ENCODE measurements at places on chromosomes 3 and 15.

DNA sequence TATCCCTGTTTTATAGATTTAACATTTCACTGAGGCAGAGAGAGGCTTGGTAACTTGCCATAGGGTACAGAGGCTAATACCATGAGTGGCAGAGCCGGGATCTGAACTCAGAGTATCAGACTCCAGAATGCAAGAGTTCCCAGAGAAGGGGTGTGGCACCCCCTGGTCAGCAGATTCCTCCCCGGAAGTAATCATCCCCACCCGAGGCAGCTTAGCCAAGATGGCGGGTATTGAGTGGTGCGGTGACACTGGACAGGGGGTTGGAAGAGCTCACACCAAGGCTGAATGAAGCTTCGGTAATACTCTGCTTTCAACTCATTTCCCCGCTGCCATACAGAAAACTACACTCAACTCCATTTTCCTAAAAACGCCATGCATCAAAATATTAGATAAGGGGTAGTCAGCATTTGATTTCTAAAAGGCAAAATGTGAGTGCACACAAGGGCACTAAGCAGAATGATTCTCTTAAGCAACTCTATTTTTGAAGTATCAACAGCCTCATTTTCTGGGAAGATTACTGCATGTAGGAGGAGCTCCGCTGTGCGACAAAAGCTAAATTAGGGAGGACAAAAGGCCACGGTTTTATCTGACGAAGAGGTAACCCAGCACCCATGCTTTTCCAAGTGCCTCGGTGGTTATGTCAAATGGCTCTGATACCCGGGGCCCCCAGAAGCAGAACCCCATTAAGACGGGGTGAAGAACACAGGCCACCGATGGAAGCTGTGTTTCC is 166.7 kb downstream of the NUP210 start:
- H3K4me3 ChIP-seq, result no peak overlapping the region
- no peaks in the 10 kb centered on the region for H3K36me3 ChIP-seq
- no peaks in the 10 kb centered on the region for H3K27me3 ChIP-seq
- H3K27ac ChIP-seq, result no peak overlapping the region

DNA sequence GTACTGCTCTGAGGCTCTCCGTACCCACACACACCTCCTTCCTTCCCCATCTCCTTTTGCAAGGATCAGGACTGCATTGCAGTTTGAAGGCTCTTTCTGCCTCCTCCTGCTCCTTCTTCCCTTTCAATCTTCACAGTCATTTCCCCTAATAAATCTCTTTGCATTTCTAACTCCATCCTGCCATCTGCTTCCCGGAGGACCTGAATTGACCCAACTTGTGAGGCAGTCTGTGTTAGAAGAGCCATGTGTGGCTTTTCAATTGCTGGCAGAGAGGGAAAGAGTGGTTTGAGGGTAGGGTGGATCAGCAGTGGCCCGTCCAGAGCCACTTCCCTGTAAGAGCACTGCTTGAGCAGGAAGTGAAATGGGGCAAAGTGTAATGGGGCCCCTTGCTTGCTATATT is 35.8 kb downstream of the ANAPC13 start:
- DNase-seq, result no peak
- H3K27ac ChIP-seq, result no peak overlapping the region
- H3K4me3 ChIP-seq, result no peak overlapping the region
- H3K27me3 ChIP-seq, result no peaks in the 10 kb centered on the region
- peaks cover 15% of the 10 kb centered on the region for H3K4me1 ChIP-seq
- H3K36me3 ChIP-seq, result no peaks in the 10 kb centered on the region

DNA sequence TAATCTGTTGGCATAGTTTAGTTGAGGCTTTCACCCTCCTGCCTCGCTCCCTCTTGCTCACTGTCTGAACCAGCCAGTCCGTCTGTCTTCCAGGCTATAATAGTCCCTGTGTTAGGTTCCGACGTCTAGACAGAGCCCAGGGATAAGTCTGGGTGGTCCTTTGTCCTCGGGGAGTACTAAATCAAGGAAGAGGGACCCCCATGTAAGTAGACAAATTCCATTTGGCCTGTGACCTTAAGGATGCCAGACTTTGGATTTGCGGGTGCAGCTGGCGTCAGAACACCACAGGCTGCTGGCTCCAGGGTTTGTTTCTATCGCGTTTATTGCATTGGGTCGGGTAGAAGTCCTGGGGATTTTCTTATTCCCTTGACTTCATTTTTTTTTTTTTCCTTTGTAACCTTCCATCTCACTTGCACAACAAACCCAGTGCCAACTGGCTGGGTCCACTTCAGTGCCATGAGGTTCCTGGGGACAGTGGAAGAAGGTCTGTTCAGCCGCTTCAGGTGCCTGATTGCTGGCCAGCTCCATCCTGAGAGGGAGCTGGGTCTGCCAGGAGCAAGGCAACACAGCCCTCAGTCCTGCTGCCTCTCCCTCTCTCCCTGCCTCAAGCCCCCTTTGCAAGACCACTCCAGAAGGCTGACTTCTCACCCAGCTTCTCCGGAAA is 95.4 kb upstream of the KLHL25 start:
- H3K27ac ChIP-seq, result no peak overlapping the region
- no peak overlapping the region for H3K4me3 ChIP-seq
- H3K27me3 ChIP-seq, result no peaks in the 10 kb centered on the region
- no peaks in the 10 kb centered on the region for H3K36me3 ChIP-seq
- H3K4me1 ChIP-seq, result no peaks in the 10 kb centered on the region
- no peak for DNase-seq

- no peaks in the 10 kb centered on the region for H3K27me3 ChIP-seq
- H3K27ac ChIP-seq, result no peak overlapping the region
- no peak overlapping the region for H3K4me3 ChIP-seq
- H3K36me3 ChIP-seq, result peaks cover 3% of the 10 kb centered on the region
- DNase-seq, result no peak
Observed at GRCh38 chr15:25407950-25408349, 30.9 kb downstream of the UBE3A start.

DNA sequence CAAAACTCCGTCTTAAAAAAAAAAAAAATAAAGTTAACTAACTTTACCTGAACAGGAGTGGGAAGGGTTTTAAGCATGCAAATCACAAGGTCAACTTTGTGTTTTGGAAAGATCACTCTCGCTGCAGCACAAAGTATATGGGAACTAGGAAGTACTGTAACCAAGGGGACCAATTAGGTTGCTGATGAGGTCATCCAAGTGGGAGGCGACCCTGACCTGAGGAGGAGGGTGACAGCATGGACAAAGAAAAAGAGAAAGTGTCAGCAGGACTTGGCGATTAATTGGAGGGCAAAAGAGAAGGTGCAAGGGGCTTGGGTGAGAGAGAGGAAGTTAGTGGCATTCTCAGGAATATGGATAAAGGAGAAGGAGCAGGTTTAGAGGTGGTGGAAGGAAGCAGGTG is 89.5 kb upstream of the ZBED2 start:
- H3K4me1 ChIP-seq, result peaks cover 11% of the 10 kb centered on the region
- no peak overlapping the region for H3K27ac ChIP-seq
- H3K36me3 ChIP-seq, result no peaks in the 10 kb centered on the region
- no peak overlapping the region for H3K4me3 ChIP-seq
- no peaks in the 10 kb centered on the region for H3K27me3 ChIP-seq

DNA sequence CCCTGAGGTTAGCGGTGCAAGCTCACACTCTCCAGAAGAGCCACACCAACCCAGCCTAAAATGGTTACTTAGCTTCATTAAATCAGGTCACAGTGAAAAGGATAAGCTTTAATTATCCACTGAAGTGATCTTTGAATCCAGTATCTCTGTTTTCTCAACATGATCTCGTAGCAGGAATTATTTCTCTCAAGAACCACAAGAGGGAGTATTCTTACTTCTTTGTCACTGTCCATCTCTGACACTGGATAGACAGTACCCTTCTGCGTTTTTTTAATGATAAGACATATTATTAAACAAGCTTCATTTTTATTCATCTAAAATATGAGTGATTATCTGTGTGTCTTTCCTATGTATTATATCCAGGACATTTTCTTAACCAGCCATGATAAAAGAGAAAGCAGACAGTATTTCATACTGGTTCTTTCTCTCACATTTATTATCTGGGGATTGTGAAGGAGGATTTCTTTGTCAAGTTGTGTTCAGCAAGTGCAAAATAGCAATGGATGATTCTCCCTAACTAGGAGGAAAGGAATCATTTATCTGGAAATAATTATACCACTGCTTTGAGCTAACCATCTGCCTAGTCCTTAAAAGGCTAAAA is 105.4 kb upstream of the CCDC54 start:
- H3K27ac ChIP-seq, result no peak overlapping the region
- H3K4me3 ChIP-seq, result no peak overlapping the region
- no peaks in the 10 kb centered on the region for H3K27me3 ChIP-seq
- peak; percentile 9 for DNase-seq

GRCh38 chr3:136305879-136306278 is 55.7 kb downstream of the PCCB start:
- no peak overlapping the region for H3K27ac ChIP-seq
- H3K27me3 ChIP-seq, result no peaks in the 10 kb centered on the region
- DNase-seq, result no peak
- H3K4me1 ChIP-seq, result no peaks in the 10 kb centered on the region

DNA sequence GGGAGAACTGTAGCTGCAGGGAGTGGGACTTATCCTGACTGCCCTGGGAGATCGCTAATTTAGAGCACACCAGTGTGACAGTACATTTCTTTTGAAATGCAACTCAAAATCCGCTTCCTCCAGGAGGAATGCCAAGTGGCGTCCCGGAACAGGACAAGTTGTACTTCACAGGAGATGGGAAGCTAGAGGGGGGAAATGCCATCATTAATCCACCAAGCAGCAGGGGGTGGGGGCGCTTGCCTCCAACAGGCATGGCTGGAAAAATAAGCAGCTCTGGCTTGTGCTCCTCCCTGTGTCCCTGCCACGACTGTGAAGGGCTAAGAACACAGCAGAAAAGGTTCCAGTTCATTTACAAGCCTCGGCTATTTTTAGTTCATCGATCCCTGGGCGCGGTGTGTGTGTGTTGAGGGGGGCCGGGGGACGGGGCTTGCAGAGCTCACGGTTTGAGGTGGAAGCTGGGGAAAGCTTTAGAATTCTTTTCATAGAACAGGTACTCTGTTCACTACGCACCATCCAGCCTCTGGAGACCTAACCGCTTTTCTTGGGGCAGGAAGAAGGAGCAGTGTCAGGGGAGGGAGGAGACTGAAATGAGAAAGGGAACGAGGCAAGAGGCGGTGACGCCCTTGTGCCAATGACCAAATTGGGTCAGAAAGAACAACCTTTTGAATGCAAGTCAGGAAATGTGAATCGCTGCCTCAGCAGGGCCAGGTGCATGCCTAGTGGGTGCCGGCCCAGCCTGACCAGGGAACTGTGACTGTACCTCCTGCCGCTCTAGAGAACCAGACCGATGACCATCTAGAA is 51.8 kb upstream of the DGKG start:
- no peak overlapping the region for H3K27ac ChIP-seq
- no peak for DNase-seq
- H3K4me1 ChIP-seq, result peaks cover 41% of the 10 kb centered on the region
- H3K36me3 ChIP-seq, result no peaks in the 10 kb centered on the region
- H3K27me3 ChIP-seq, result peaks cover 6% of the 10 kb centered on the region

GRCh38 chr3:194745422-194746184 is 59.9 kb downstream of the FAM43A start:
- H3K4me3 ChIP-seq, result no peak overlapping the region
- no peak for DNase-seq
- no peak overlapping the region for H3K27ac ChIP-seq
- H3K36me3 ChIP-seq, result no peaks in the 10 kb centered on the region
- peaks cover 2% of the 10 kb centered on the region for H3K4me1 ChIP-seq
- H3K27me3 ChIP-seq, result peaks cover 7% of the 10 kb centered on the region

- no peak for DNase-seq
- peaks cover 14% of the 10 kb centered on the region for H3K4me1 ChIP-seq
- no peak overlapping the region for H3K4me3 ChIP-seq
- no peaks in the 10 kb centered on the region for H3K36me3 ChIP-seq
- no peaks in the 10 kb centered on the region for H3K27me3 ChIP-seq
Observed at GRCh38 chr3:113258361-113258760, 47.0 kb downstream of the BOC start.

- no peak overlapping the region for H3K4me3 ChIP-seq
- H3K27me3 ChIP-seq, result no peaks in the 10 kb centered on the region
- DNase-seq, result no peak
Observed at GRCh38 chr15:71055461-71055860, 59.8 kb upstream of the THSD4 start.

DNA sequence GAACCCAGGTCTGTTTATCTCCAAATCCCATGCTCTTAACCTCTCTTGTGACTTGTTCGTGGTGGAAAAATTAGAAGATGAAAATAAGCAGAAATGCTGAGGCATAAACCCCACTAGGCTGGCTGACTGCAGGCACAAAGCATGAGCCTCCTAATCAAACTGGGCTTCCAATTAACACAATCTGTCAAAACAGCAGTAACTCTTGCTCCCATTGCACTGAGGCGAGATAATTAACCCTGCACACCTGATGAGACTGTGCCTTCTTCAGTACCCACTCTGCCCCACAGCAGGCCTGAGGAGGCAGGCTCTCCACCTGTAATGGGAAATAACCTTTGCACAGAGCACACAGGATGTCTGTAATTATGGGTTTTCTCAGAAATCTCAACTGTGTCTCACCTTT is 284.4 kb upstream of the WNT5A start:
- no peaks in the 10 kb centered on the region for H3K36me3 ChIP-seq
- no peaks in the 10 kb centered on the region for H3K27me3 ChIP-seq
- no peak overlapping the region for H3K4me3 ChIP-seq

GRCh38 chr3:160132226-160132625 is 93.0 kb upstream of the C3orf80 start:
- no peak for DNase-seq
- no peak overlapping the region for H3K27ac ChIP-seq
- peaks cover 18% of the 10 kb centered on the region for H3K4me1 ChIP-seq
- no peaks in the 10 kb centered on the region for H3K36me3 ChIP-seq

DNA sequence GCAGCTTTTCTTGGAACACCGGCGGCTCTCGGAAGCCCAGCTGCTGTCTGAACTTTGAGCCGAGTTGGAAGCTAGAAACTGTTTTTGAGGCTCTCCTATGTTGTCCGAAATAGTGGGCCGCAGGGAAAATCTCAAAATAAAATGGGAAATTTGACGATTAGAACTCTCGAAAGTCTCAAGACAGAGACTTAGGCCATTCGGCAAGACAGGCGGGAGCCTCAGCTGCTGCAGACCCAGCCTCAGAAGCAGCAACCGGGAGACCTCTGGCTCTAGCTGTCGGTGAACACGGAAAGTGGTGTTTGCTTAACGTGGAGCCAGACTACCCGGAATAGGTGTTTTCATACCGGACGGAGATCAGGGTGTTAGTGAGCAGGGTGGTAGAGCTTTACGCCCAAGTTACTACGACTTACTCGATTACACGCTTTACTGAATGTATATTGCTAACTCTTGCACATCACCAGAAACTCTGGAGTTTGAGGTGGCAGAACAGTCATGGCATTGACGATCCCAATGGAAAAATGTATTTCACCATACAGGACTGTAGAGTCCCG is 357 bp upstream of the MAN2C1 start:
- H3K36me3 ChIP-seq, result peaks cover 39% of the 10 kb centered on the region
- H3K27ac ChIP-seq, result peak overlapping the region; percentile 72
- H3K4me3 ChIP-seq, result peak overlapping the region; percentile 74
- DNase-seq, result no peak
- no peaks in the 10 kb centered on the region for H3K27me3 ChIP-seq
- H3K4me1 ChIP-seq, result peaks cover 33% of the 10 kb centered on the region

- H3K27ac ChIP-seq, result no peak overlapping the region
- H3K4me1 ChIP-seq, result no peaks in the 10 kb centered on the region
- H3K36me3 ChIP-seq, result no peaks in the 10 kb centered on the region
- no peak overlapping the region for H3K4me3 ChIP-seq
- H3K27me3 ChIP-seq, result peaks cover 4% of the 10 kb centered on the region
- DNase-seq, result no peak
Observed at GRCh38 chr3:26630669-26631389, 8.3 kb downstream of the LRRC3B start.

GRCh38 chr15:82970696-82971095 is 15.3 kb upstream of the RAMAC start:
- DNase-seq, result no peak
- no peak overlapping the region for H3K27ac ChIP-seq
- H3K4me1 ChIP-seq, result no peaks in the 10 kb centered on the region
